ENCODE measurements at places on chromosomes 5 and 9.

GRCh38 chr9:128454991-128455390 lies 815 bp upstream of the ODF2 start:
- no peaks in the 10 kb centered on the region for H3K27me3 ChIP-seq
- no peak overlapping the region for H3K27ac ChIP-seq
- H3K4me1 ChIP-seq: peaks cover 10% of the 10 kb centered on the region

DNA sequence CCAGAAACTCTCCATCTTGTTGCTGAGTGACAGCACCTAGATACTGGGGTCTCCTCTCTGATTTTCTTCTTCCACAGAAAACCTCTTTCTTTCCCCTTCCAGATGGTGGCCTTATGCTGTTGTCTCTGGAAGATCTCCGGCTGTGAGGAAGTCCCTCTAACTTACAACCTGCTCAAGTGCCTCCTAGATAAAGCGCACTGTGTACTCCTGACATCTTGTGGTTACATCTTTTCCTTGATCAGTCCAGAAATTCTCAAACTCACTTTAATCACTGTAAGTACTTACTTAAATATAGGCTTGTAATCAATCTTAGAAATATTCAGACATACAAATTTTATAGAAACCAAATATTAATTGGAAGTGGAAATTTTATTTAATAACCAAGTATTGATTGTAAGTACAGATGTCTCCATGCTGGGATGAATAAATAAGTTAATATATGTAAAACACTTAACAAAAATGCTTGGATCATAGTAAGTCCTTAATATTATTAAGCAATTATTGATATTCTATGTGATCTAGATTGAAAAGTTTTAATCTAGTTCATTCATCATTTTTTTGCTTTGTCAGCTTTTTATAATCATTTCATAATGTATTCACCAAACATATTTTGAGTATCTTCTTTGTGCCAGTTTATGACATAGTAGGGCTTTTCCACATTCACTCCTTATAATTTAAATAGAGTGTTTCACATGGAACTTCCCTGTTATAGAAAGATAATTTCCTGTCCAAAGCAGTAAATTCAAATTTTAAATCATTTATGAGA lies 1381.4 kb upstream of the CDH6 start:
- H3K27me3 ChIP-seq: no peaks in the 10 kb centered on the region
- H3K4me3 ChIP-seq: no peak overlapping the region
- no peak for DNase-seq
- no peak overlapping the region for H3K27ac ChIP-seq

GRCh38 chr9:131674425-131675421 lies 65.2 kb downstream of the RAPGEF1 start:
- no peak overlapping the region for H3K27ac ChIP-seq
- H3K4me3 ChIP-seq: no peak overlapping the region
- H3K4me1 ChIP-seq: peaks cover 37% of the 10 kb centered on the region
- no peak for DNase-seq
- no peaks in the 10 kb centered on the region for H3K36me3 ChIP-seq
- H3K27me3 ChIP-seq: no peaks in the 10 kb centered on the region

- no peak for DNase-seq
- peaks cover 26% of the 10 kb centered on the region for H3K4me1 ChIP-seq
- H3K36me3 ChIP-seq: peaks cover 23% of the 10 kb centered on the region
- no peak overlapping the region for H3K27ac ChIP-seq
Observed at GRCh38 chr5:149544028-149544420, 7.2 kb downstream of the CSNK1A1 start.

- DNase-seq: no peak
- no peaks in the 10 kb centered on the region for H3K36me3 ChIP-seq
- H3K27ac ChIP-seq: no peak overlapping the region
- no peak overlapping the region for H3K4me3 ChIP-seq
- peaks cover 5% of the 10 kb centered on the region for H3K4me1 ChIP-seq
Observed at GRCh38 chr5:6439588-6440550, 8.8 kb upstream of the UBE2QL1 start.

- H3K27me3 ChIP-seq: no peaks in the 10 kb centered on the region
- H3K4me1 ChIP-seq: no peaks in the 10 kb centered on the region
- H3K4me3 ChIP-seq: no peak overlapping the region
- no peak for DNase-seq
Observed at GRCh38 chr5:170552621-170553115, 48.8 kb downstream of the KCNIP1 start.

GRCh38 chr5:98735806-98736507 lies 37.5 kb upstream of the RGMB start:
- no peak overlapping the region for H3K27ac ChIP-seq
- no peak overlapping the region for H3K4me3 ChIP-seq
- no peak for DNase-seq
- no peaks in the 10 kb centered on the region for H3K27me3 ChIP-seq
- H3K36me3 ChIP-seq: no peaks in the 10 kb centered on the region
- H3K4me1 ChIP-seq: no peaks in the 10 kb centered on the region

- no peak overlapping the region for H3K4me3 ChIP-seq
- no peak for DNase-seq
Observed at GRCh38 chr9:69034071-69034470, 1.5 kb upstream of the FXN start.

- no peak overlapping the region for H3K4me3 ChIP-seq
- peaks cover 4% of the 10 kb centered on the region for H3K27me3 ChIP-seq
- H3K4me1 ChIP-seq: no peaks in the 10 kb centered on the region
- H3K27ac ChIP-seq: no peak overlapping the region
- DNase-seq: no peak
Observed at GRCh38 chr9:85420750-85421149, 321.0 kb downstream of the AGTPBP1 start.

GRCh38 chr5:74641735-74642542 lies 1.4 kb upstream of the ENC1 start:
- peak overlapping the region; percentile 87 for H3K4me3 ChIP-seq
- H3K27ac ChIP-seq: peak overlapping the region; percentile 82
- no peaks in the 10 kb centered on the region for H3K27me3 ChIP-seq
- no peak for DNase-seq
- H3K36me3 ChIP-seq: peaks cover 7% of the 10 kb centered on the region

DNA sequence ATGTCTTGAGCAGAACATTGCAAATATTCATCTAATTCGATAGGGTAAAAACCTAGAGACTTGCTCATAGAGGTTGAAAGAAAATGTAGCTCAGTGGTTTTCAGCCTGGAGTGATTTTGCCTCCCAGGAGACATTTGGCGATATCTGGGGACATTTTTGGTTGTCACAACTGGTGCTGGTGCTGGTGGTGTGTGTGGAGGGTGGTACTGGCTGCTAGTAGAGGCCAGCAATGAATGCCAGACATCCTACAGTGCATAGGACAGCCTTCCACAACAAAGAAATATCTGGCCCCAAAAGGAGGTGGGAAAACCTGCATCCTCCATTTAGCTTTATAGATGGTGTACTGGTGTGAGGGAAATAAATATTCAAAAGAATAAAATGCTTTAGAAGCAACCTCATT lies 2.1 kb upstream of the BASP1 start:
- H3K4me1 ChIP-seq: peaks cover 13% of the 10 kb centered on the region
- no peak overlapping the region for H3K4me3 ChIP-seq
- no peaks in the 10 kb centered on the region for H3K27me3 ChIP-seq
- H3K27ac ChIP-seq: no peak overlapping the region
- DNase-seq: no peak

DNA sequence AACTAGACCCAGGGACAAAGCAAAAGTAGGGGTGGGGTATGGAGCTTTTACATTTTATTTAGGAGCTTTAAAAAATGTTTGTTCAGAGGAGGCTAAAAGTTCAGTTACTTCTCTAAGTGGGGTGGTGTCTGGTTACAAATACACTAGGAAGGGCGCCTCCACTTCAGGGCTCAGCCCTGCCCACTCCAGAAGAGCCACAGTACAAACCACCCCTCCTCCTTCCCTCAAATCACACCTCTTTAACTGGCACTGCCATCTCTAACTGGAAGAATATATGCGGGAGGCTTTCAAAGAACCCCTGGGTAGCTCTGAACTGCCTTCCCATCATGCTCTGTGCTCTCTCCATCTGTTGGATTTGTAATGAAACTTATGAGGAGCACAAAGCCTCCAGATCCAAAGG lies 98.8 kb upstream of the NFIB start:
- peaks cover 44% of the 10 kb centered on the region for H3K27me3 ChIP-seq
- H3K36me3 ChIP-seq: no peaks in the 10 kb centered on the region
- no peak for DNase-seq
- H3K4me3 ChIP-seq: no peak overlapping the region
- no peak overlapping the region for H3K27ac ChIP-seq

DNA sequence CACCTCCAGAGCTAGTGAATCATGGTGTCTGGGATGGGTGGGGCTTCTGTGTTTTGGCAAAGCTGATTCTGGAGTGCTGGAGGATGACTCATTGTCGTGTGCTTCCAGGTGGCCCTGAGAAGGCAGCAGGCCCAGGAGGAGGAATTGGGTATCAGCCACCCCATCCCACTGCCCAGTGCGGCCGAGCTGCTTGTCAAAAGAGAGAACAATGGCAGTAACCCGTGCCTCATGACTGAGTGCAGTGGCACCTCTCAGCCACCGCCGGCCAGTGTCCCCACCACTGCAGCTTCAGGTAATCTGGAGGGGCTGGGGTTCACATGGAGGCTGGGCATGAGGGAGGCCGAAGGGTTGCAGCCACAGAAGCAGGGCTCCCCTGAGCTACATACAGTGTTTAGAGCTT lies 5.4 kb downstream of the DMRT1 start:
- no peak overlapping the region for H3K27ac ChIP-seq
- no peak overlapping the region for H3K4me3 ChIP-seq
- no peak for DNase-seq
- H3K36me3 ChIP-seq: no peaks in the 10 kb centered on the region
